ENCODE measurements at places on chromosomes 2 and 18.
A peak's percentile ranks its signal among the peaks of the same experiment; 100 is the strongest.

DNA sequence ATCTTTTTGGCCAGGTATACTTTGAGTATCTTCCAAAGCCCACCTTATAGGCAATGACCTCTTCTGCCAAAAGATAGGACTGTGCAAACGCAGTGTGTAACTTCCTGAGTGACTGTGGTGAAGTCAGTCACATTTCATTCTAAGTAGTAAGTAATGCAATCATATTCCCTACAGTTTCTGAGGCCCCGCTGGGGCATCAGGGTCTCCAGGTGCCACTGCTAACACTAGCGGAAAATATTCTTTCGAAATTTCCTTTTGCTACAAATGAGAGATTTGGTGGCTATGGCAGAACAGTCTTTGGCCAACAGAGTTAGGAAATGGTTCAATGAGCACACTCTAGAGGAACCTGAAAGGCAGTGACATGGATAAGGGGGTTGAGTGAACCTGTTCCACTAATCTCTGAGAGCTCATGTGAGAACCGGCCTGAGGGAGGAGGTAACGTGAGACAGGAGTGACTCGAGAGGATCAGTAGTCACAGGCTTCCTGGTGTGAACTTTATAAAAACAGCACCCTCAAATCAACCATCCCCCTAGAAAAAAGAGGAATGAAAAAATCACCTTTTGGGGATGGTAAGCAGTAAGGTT, 102.6 kb upstream of the LPIN2 start:
- DNase-seq: no peak

DNA sequence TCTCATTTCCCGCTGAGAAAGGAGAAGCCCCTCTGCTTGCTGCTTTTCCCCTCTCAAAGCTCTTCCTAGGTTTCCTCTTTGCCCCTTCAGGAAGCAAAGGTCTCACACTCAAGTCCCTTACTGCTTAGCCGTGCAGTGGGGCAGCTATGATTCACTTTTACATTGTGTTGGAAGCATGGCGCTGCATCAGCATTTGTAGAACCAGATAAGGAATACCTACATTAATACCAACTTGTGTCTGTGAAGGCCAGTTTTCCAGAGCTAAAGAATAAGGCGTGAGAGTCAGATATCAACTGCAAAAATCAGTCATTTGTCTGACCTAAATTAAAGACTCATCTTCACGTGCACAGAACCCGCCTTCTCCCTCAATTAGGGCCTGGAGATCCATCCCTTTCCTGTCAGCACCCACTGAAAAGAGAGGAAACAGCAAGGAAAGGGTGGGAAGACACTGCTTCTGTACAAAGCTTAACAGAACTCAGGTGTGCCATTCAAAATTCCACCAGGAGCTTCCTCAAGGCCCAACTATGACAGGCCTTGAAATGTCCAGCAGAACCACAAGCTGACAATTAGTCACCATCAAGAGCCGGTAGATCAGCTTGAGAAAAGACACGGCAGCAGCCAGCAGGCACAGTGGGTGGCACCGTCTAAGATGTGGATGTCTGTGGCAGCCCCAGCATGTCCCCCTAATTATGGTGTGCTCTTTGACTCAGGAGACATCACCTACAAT, 16.1 kb upstream of the XDH start:
- no peak for DNase-seq

DNA sequence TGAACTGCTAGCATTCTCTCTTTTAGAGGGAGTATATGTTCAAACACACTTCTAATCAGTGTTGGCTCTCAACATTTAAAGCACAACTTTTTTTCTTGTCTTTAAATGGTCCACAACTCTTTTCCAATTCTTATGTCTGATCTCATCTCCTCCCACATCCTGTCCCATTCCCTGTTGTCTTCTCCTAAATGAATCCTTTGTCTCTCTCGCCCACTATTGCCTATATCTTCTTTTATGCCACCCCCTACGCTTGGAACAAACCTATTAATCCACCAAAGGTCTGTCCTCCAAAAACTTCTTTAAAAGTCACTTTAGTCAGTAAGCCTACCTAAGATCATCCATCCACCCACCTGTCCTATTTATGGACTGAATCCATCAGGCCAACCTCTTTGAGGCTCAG, 235.5 kb upstream of the SMAD7 start:
- DNase-seq: no peak

GRCh38 chr2:19785867-19786266, 115.9 kb downstream of the TTC32 start:
- DNase-seq: no peak

- no peak for DNase-seq
Measured at GRCh38 chr2:173358616-173359015, 3.9 kb downstream of the CDCA7 start.

- no peak for DNase-seq
Measured at GRCh38 chr18:13180614-13181375, 37.8 kb upstream of the LDLRAD4 start.

- DNase-seq: no peak
Measured at GRCh38 chr18:35131387-35132020, 90.3 kb downstream of the MAPRE2 start.

GRCh38 chr2:241272303-241273209, 42.9 kb downstream of the HDLBP start:
- peak; percentile 34 for DNase-seq

GRCh38 chr2:225006730-225007129, 35.5 kb downstream of the DOCK10 start:
- no peak for DNase-seq

- no peak for DNase-seq
Measured at GRCh38 chr2:215862351-215862771, 151.0 kb downstream of the MREG start.

DNA sequence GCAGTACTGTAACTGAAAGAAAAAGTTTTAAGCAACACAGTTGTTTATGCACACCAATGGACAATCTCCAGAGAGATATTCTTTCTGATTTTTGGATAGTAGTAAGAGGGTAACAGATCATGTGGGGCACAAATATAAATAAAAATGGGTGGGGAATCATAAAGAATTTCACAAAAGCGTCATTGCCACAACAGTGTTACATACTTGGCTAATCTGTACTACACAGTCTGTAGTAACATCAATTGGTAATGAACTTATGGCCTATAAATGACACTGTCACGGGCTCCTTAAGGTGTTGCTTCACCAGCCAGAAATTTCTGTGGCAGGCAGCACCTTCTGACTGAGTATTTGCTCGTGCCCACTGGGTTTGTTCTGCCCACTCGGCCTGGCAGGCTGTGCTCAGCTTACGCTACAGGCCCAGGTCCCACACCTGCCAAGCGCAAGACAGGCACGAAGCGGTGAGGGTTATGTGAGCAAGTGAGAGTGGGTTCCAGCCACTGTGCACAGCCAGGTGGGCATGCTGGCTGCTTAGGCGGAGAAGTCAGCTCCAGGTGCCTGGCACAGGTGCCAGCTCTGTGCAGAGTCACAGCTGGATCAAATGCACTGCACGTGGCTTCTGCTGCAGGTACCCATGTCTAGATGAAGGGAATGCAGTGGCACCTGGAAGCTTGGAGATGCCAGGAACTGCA, 532.5 kb upstream of the SLC39A10 start:
- DNase-seq: no peak

DNA sequence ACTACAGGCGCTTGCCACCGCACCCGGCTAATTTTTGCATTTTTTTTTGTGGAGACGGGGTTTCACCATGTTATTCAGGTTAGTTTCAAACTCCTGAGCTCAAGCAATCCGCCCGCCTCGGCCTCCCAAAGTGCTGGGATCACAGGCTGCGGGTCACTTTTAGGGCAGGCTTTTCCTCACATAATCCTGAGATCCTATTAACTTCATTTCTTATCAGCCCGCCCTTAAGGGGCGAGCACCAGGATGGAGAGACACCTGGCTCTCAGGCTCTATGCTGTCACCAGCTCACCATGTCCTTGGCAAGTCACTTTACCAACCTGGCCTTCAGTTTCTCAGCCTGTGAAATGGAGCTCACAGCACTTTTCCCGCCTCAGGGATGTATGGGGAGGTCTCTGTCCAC, 23.0 kb downstream of the ZFP36L2 start:
- DNase-seq: no peak

DNA sequence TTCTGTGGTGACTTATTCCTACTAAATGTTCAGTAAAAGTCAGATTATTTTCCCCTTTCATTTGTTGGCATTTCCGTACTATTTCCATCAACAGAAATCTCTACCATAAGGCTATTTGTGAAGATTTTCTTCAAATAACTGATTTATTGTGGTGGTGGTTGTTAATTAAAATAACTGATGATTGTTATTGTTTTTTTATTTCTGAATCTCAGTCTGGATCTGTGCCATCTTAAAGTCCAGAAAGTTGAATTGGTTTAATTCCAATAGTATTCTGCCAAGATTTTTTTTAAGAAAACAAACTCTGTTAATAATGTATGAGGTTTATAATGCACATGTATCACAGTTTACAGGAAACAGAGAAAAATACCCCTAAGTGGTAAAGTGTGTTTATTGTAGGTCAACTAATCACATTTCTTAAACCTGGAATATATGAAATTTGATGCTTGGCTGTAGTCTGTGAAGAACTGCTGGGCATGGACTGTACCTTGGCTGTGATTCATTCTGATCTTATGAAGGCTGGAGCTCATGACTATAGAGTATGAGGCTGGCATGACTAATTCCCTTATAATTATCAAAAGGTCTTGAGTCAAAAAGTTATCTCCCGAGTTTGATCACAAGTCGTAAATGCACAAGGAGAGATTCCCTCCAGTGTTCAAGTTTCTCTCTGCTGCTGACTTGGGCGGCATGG, 134.2 kb upstream of the RND3 start:
- DNase-seq: no peak

DNA sequence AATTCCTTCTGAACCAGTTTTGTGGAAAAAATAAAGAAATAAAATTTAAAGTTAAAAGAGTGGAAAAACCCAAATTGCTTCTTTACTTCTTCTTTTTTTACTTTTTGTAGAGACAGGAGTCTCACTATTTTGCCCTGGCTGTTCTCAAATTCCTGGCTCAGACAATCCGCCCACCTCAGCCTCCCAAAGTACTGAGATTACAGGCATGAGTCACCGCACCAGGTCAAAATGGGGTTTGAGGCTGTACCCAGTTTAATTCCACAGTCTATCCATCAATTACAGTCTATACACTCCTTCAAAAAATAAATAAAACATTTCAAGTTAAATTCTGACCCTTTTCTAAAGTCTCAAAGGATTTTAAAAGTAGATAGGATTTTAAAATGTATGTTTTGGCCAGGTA, 120.3 kb downstream of the FAM161A start:
- no peak for DNase-seq

GRCh38 chr2:160478660-160479059, 14.9 kb downstream of the RBMS1 start:
- DNase-seq: no peak

- DNase-seq: no peak
Measured at GRCh38 chr18:50135903-50136302, 59.0 kb downstream of the MYO5B start.

DNA sequence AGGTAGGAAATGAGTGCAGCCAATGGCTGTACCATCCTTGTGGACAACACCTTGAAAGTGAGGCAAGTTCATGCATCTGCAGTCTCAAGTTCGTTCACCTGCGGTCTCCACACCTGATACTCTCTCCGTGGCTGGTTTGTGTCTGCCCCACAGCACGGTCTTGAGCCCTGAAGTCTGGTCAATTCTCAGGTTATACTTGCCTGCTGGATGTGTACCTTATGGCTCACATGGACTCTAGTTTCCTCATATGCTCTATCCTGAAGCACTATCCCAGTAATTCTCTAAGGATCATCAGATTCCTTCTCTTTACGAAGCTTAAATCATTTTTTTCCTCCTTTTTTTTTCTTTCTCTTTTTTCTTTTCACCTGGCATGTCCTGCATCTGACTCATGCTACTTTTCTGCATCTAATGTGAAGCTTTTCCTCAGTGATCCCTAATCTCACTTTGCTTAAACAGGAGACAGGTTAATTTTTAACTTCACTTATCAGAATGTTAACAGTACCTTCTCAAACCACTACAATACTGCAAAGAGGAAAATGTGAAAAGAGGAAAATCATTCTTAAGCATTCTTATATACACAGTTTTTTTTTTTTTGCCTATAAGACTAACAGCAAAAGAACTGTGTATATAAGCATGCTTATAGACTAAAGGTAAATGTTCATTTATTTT, 511.2 kb downstream of the SOX11 start:
- DNase-seq: no peak

GRCh38 chr18:13565228-13565627, 161.1 kb downstream of the FAM210A start:
- DNase-seq: no peak

DNA sequence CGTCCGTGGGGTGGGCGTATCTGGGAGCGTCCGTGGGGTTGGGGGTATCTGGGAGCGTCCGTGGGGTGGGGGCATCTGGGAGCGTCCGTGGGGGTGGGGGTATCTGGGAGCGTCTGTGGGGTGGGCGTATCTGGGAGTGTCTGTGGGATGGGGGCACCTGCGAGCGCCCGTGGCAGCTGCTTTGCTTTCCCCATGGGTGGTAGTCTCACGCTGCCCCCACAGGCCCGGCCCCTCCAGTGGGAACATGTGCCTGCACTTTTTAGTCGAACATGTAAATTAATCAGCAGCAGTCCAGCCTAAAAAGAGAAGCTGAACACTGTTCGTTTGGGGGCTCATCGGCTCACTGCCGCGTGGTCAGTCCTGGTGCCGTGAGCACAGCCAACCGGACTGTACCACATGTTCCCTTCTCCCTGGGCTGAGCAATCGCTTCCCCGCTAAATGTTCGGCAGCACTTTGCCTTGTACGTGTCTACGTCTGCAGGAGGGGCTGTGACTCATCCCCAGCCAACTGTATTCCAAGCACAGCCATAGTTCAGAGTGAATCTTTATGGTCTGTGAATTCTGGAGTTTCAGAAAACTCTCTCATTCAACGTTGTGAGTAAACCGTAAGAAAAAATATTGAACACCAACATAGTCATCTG, 271.5 kb downstream of the AGAP1 start:
- DNase-seq: no peak

GRCh38 chr2:21981127-21981526, 857.4 kb downstream of the TDRD15 start:
- no peak for DNase-seq

DNA sequence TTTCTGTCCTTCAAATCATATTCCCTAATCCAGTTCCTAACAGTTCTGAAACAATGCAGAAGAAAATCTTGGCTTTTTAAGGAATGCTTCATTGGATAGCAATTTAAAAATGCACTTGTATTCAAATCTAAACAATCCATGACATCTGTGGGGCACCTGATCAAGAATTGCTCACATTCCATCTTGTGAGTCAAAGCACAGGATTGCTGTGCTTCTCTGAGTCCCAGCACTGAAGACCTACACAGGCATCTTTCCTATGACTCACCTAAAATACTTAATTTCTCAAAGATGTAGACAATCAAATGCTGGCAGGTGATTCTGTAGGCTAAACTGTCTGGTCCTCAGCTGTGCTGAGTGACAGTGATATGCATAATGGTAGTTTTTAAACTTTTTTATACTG, 10.1 kb upstream of the ATP8B1 start:
- no peak for DNase-seq
